ENCODE measurements at places on chromosomes 2 and 18.

- no peak for DNase-seq
These were observed 18.2 kb downstream of the ERCC3 start for GRCh38 chr2:127275789-127276188.

GRCh38 chr2:162538967-162539366, 195.0 kb downstream of the GCA start:
- DNase-seq = no peak

DNA sequence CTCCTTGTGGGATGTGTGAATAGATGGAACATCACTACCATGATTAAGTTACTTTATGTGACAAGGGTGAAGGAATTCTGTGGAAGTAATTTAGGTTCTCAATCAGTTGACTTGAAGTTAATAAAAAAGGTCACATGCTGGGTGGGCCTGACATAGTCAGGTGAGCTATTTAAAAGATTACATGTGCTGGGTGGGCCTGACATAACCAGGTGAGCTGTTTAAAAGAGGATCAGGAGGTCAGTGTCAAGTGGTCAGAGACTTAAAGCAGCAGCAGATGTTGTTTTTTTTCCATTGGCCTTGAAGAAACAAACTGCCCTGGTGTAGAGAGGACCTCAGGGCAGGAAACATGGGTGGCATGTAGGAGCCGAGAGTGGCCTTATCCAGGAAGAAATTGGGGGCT, 3.3 kb downstream of the IL1R2 start:
- DNase-seq = no peak

- DNase-seq = no peak
These were observed 108.3 kb downstream of the PIEZO2 start for GRCh38 chr18:11040823-11041656.

- DNase-seq = no peak
These were observed 7.5 kb upstream of the KLHL30 start for GRCh38 chr2:238130696-238131628.

DNA sequence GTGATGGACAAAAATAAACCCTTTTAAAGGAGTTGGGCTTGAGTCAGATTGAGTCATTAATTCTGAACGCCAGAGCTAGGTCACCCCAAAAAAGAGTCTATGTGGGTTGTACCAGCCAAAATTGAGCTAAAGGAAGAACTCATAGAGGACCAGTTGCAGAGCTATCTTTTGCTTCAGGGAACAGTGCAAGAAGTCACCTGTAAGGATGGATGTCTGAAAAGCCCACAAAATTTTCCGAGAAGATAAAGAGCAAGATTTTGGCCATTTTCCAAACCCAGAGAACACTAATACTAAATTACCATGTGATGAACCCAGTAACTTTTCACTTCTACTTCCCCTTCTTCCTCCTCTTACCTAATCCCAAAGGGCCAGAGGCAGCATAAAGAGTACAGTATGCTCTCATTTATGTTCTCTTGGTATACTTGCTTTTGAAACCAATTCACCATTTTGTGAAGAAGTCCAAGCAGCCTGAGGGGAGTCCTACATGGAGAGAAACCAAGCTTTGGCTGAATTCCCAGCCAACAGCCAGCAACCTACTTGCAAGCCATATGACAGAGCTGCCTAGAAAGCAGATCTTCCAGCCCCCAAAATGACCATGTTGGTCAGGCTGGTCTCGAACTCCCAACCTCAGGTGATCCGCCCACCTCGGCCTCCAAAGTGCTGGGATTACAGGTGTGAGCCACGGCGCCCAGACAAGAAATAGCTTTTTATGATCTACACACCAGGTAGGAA, 551.7 kb downstream of the SATB2 start:
- DNase-seq = peak; percentile 1

DNA sequence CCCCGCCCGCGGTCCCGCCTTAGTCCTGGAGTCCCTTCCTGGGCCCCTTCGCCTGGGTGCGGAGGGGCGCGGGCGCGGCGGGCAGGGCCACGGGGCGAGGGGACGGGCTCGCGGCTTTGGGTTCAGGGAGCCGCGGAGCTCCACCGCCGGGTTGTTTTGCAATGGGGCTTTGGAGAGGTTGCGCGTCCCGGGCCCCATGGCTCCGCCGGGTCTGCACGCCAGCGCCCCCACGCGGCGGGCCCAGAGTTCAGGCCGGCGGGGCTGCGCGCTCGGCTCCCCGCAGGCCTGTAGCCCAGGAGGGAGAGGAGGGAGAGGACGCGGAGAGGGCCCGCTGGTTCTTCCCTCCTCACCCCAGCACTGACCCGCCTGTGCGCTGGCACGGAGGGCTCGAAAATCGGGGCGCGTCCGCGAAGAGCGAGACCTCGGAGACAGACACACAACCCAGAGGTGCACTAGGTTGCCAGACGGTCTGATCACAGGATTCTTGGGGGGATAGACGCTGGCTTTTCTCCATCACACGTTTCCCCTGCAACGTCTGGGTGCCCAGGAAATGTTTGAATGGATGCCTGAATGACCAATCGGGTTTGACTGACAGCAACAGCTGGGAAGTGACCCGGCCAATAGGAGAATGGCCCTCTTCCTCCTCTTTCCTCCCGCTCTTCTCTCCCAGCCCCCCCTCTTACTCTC, 4.9 kb upstream of the SIX2 start:
- DNase-seq = no peak

DNA sequence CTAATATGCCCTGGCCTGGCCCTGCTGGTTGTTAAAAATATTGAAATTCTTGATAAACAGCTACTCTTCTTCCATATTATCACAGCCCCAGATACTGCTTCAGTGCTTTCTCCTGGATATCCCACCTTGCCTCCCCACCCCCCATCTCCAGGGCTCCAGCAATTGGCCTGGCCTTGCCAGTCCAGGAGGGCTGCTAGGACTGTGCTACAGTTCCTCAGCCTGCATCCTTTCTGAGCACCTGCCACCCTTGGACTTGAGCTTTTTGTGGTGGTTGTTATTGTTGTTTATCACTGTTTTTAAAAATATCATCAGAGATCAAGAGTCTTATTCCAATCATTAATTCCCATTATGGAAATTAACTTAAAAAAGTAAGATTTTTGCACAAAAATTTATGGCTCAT, 13.5 kb downstream of the HNMT start:
- no peak for DNase-seq

DNA sequence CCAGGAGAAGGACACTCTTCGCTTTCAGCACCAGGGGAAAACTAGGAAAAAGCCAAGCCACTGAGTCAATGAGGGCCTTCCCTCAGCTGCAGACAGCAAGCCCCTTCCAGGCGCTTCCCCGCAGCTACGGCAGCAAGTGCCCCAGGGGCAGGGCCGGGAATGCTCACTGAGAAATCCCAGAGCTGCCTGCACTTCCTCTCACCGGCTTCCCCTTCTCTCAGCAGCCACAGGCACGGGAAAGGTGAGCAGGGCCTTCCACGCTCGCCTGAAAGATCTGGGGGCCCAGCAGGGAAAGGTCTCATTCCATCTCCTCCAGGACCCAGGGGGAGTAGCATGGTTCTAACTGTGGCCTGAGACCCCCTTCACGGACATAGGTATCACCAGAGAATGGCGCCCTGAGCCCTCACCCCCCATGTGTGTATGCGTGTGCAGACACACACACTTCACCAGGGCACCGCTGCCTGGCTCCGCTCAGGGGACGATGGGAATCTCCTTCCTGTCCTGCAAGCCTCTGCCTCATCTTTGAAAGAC, 29.6 kb upstream of the FOSL2 start:
- DNase-seq = no peak

GRCh38 chr2:28683100-28683706, 68.4 kb upstream of the PPP1CB start:
- no peak for DNase-seq

- no peak for DNase-seq
These were observed 80.9 kb downstream of the HNRNPLL start for GRCh38 chr2:38521835-38522234.

All from GM12864 (cell line).